Stimulated activated CD4-positive, alpha-beta T cell treated with anti-CD3 and anti-CD28 coated beads, Interleukin-4, amount 100 ng/mL, for 24 hours (primary cell): ENCODE measurements at places on chromosomes 1 and 21.

GRCh38 chr1:17919525-17920439 is 164.6 kb downstream of the ACTL8 start:
- no peak for DNase-seq

GRCh38 chr21:34653522-34653921 is 15.3 kb upstream of the CLIC6 start:
- DNase-seq: no peak

DNA sequence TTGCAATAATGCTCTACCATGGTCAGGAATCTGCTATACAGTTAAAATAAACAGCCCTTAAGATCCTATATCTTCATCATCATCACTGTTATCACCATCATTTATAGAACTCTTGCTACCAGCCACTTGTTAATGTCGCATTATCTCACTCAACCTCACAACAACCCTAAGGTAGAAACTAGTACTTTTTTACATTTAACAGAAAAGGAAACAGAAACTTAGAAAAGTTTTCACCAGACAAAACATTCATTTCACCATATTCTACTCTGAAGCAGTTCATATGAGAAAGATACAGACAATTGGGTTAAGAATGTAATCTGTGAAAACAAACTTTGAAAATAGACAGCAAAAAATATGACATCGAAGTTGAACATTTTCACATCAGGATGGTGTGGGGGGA is 262.6 kb downstream of the ATG4C start:
- no peak for DNase-seq

GRCh38 chr1:199767700-199768099 is 259.8 kb upstream of the NR5A2 start:
- no peak for DNase-seq

- no peak for DNase-seq
Observed at GRCh38 chr1:231666220-231666936, 39.8 kb downstream of the DISC1 start.

- DNase-seq: no peak
Observed at GRCh38 chr1:232510367-232511110, 119.4 kb downstream of the SIPA1L2 start.

DNA sequence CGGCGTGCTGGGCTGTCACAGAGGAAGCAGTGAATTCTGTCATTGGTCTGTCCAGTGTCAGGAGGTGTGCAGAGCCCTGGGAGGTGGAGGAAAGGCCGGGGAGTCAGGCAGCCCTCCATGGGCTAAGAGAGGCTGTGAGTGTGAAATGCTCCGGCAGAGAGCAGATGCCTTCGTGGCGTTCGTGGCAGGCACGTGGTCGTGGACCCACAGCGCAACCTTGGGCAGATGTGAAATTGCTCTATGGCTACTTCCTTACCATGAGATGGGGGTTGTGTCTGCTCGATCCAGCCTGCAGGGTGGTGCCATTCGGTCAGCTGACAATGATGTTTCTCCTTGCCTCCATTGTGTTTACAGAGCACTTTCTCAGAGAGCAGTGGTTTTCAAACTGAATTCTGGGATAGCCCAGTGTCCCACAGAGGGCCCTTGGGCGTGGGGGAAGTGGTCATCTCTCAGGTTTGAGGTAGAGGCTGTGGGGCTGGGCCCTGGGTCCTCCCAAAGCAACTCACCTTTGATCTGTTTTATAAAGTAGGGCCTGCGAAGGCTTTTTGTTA is 27.9 kb downstream of the TNFRSF1B start:
- DNase-seq: no peak

DNA sequence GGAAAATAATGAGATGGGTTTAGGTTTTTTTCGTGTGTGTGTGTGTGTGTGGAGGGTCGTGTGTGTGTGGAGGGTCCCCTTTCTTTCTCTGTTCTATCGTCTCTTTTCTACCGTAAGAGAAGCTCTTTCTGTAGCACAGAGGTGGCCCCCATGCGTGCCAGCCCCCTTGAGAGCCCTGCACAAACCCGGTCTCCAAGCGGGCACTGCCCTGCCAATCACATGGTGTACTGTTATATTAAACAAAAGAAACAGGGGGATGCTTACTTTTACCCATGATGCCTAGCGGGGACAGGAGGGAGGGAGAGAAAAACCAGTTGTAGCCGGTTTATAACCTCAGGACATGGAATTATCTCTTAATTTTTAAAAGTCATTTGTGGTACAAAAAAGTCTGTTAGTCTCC is 41.0 kb downstream of the GATAD2B start:
- DNase-seq: no peak

GRCh38 chr1:172338295-172338735 is 82.2 kb upstream of the C1orf105 start:
- peak; percentile 44 for DNase-seq

DNA sequence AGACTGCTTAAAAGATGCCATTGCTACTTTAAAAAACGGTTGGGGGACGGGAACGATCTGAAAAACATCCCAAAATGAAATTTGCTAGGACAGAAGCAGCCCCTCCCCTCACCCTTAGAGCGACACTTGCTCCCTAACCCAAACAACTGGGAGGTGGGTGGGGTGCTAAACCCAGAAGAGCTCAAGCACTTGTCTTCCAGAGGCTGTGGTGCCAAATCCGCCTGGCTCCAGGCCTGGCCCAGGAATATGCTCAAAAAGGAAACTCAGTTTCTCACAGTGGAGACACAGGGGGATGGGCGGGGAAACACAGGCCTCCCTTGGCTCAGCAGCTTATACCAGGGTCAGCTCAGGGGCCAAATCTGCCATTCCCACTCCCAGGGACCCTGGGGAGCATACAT is 644 bp upstream of the PBXIP1 start:
- DNase-seq: no peak

GRCh38 chr21:44480200-44481053 is 25.1 kb downstream of the LRRC3 start:
- DNase-seq: no peak

DNA sequence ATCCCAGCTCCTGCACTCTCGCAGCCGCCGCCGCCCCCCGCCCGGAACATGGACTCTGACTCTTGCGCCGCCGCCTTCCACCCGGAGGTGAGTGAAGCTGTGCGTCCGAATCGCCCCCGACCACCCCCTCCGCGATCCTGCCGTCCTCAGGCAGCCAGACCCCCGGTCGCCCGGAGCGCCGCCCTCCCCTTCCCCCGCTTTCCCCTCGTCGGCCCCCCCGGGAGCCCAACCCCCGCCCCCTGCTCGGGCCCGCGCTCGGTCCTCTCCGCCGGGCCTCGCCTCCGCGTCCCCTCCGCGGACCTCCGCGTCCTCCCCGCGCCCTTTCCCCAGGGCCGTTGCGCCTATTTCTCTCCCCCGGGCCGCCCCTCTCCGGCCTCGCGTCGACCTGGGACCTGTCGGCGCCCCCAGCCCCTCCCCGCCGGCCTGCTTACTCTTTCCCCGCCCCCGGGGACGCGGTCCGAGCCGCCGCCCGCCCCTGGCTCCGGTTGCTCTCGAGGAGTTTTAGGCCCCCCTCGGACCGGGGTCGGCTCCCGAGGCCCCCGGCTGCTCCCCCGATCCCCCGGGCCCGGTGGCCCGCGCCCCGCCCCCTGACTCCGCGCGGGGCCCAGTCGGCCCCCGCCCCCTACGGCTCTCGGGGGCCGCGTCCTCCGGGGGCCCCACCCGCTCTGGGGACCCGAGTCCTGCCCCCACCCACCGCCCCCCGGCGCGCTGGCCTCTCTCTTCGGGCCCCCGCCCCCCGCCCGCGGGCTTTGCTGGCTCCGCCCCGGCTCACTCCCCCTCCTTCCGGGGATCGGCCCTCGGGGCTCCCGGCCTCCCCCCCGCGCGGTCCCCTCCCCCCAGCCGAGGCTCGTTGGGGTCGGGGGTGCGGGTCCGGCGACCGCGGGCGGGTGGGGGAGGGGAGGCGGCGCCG is 743 bp downstream of the PHF13 start:
- peak; percentile 56 for DNase-seq

DNA sequence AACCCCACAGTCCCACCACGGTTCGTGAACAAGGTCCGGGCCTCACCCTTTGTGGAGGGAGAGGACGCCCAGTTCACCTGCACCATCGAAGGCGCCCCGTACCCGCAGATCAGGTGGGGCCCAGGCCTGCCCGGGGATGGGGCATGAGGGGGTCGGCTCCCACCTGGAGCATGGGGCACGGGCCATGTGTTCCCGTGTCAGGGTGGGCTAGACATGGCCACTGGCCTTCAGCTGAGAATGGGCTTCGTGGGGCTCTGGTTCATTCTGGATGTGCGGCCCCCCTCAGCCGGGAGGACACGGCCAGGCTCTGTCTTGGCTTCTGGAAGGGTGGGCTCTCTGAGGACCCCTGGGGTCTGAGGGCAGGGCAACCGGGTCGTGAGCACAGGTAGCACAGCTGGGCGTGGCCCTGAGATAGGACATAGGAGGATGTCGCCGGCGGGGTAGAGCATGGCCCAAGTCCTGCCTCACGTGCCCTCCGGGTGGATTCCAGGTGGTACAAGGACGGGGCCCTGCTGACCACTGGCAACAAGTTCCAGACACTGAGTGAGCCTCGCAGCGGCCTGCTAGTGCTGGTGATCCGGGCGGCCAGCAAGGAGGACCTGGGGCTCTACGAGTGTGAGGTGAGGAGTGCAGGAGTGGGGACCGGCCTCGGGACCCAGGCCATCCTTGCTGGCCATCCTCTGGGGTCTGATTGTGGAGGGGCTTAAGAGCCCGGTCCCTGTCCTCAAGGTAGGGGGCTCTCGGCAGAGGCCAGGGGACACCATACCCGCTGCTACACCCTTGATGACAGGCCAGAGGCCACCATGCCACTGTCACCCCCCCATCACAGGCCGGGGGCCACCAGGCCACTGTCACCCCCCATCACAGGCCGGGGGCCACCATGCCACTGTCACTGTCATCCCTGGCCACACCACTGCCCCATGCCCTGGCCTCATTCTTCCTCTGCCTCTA is 55.5 kb downstream of the TRIM11 start:
- no peak for DNase-seq

DNA sequence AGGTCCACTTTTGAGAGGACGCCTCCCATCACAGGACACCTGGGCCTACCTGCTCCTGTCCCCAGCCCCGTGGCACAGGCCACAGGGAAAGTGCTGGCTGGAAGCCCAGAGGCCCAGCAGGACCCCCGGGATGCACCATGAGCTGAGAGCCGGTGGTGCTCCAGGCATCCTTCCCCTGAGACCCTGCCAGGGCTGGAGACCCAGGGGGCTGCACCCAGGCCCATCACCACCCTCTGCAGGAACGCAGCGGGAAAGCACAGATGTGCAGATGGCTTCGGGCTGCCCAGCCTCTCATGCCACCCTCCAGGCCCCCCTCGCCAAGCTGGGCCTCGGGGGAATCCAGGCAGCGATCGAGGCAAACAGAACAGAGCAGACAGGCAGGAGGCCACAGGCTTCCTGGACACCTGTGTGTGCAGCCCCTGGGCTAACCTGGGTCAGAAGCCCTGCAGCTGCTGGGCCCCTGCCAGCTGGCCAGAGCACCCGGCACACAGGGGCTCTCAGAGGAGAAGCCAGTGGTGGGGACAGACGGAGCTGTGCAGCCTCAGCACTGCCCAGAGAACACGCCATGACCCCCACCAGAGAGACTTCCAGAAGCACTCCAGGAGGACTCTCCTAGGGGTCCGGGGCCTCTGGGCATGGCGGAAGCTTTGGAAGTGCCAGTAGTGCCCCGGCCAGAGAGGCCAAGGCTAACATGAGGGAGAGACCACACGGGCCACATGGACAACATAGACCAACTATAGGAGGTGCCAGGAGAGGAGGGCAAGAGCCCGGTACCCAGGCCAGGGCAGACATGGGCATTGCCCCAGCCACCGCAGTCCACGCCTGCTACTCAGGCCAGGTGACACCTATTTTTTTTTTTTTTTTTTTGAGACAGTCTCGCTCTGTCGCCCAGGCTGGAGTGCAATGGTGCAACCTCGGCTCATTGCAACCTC is 71.4 kb downstream of the ARHGEF16 start:
- no peak for DNase-seq

DNA sequence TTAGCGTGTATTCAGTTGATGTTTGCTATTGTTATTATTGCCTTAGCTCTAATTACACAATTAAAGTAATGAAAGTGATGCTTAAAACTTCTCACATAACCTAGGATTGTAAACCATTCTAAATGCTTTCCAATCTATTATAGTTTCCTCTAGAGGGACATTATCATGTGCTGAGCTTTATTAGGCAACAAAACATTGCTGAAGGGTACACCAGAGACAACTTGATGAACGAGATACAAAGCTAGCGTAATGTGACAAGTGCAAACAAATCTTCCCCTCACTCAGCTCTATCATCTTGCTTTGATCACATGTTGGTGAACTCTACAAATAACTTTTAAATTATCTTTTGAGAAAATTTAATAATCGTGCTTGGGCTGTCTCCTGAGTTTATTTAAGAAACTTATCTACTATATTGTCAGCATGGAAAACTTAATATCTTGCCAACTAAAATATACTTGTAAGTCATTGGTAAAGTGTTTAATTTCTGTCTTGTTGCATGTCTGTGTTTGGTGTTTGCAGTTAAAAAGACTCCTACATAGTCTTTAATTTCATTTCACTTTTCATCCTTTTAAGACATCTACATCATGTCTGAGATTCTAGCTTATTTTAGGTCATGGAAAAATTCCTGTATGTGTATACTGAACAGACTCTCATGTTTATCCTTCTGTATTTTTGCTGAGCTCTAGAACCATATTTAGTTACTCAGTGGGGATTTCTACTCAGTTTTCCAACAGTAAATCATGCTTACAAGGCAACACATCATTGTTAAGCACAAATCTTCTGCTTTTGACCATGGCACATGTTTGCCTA is 104.2 kb upstream of the ADAMTS5 start:
- no peak for DNase-seq

DNA sequence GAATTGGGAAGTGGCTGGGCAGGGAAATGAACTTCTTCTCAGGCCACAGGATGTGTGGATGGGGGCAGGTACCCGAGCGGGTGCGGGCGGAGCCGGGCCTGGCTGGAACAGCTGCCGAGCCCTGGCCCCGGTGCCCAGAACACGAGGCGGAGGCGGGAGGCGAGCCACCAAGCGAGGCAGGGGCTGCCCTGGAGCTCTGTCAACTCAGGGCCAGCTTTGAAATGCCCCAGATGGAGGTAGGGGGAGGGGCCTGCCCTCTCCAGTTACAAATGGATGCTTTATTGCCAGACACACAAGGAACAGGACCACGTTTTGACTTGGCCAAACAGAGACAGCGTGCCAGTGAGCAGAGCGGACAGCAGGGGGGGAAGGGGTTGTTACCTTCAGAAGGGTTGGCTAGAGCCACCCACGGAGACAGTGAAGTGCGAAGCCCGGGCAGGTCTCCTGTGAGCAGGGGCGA is 240.4 kb downstream of the SDCCAG8 start:
- DNase-seq: no peak

DNA sequence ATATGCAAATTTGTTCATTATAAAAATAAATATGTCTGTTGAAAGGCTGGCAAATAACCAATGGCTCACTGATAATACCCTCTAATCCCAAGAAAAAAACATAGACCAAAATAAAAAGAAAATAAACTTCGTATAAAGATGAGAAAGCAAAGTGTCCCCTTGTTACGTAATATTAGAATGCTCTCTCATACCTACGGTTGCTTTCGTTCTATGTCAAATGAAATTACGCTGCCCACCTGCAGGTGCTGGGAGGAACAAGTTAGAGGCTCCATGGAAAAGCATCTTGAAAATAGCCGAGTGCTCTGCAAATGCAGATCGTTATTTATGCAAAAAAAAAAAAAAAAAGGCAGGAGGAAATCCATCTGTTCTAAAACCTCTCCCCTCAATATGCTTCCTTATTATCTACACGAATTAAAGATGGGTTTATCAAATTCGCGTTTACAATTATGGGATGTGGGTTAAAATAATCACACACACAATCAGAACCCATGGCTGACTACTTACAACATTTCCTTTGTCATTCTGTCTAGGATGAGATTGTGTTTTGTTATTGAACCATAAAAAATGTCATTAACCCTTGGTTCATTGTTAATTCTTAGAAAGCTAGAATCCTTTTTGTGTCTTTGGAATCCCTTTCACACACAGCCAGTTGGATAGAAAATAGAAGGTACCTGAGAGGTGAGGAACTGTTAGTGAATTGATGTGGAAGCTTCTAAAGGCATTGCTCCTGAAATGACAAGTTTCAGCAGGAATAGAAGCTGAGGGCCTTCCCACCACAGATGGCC is 268.6 kb downstream of the SETD4 start:
- no peak for DNase-seq
